ENCODE measurements at places on chromosomes 1 and 21.

- no peak for DNase-seq
Measured at GRCh38 chr21:42307106-42307505, 8.1 kb downstream of the TFF3 start.

GRCh38 chr1:111346089-111346885 is 55.6 kb downstream of the CHIA start:
- DNase-seq: peak; percentile 94

- no peak for DNase-seq
Measured at GRCh38 chr1:208445758-208446203, 201.6 kb upstream of the PLXNA2 start.

DNA sequence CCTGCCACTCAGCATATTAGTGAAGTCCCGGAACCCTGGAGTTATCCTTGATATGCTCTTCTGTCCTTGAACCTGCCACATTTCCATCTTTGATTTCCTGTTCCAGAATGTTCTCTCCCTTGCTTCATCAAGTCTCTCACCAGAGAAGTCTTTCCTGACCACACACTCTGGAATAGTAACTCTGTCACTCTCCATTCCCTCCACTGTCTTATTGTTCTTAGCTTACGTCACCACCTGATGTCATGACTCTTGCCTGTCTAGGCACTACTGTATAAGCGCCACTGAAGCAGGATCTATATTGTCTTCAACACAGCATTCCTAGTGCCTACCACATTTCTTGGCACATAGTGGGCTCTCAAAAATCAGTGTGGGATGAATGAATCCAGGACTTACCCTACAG is 65.4 kb upstream of the SMYD2 start:
- no peak for DNase-seq

DNA sequence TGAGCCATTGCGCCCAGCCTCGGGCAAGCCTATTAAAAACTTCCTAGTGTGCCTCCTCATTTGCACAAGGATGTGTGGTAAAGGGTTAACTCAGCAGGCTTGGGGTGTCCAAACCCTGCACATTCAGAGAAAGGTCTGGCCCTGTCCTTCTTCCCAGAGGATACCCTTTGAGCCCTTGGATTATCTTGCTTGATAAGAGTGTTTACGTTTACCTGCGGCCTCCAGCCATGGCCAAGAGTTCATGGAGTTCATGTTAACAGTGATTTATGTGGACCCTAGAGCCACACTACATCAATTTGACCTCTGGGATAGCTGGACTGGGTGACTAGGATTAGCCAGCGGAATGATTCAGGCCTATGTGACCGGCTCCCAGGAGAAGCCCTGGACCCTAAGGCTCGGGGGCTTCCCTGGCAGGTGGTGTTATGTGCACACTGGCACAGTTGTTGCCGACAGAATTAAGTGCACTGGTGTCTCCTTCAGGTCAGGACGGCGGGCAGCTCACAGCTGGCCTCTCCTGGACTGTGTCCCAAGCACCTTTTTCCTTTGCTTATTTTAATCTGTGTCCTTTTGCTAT is 7.7 kb upstream of the TCP10L start:
- DNase-seq: no peak

GRCh38 chr1:115184951-115185331 is 95.6 kb upstream of the TSPAN2 start:
- DNase-seq: no peak

GRCh38 chr1:220458936-220459335 is 69.0 kb upstream of the MARK1 start:
- no peak for DNase-seq

DNA sequence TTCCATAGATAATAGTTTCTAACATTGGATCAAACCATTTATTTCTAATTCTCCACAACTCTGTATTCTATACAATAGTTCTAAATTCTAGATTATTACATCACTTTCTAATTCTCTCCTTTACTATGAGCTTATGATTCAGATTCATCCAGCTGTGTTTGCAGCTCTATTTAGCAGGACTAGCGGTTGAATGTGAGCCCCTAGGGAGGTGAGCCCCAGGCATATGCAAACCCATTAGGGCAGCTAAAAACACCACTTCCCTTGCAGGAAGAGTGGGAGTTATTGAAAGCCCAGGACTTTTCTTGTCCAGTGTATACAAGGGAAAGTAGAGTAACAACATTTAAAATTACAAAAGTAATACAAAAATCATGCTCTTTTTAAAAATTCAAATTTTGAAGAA is 56.9 kb downstream of the KRTAP19-8 start:
- no peak for DNase-seq

- peak; percentile 65 for DNase-seq
Measured at GRCh38 chr21:43269440-43269839, 100.6 kb downstream of the CRYAA start.

DNA sequence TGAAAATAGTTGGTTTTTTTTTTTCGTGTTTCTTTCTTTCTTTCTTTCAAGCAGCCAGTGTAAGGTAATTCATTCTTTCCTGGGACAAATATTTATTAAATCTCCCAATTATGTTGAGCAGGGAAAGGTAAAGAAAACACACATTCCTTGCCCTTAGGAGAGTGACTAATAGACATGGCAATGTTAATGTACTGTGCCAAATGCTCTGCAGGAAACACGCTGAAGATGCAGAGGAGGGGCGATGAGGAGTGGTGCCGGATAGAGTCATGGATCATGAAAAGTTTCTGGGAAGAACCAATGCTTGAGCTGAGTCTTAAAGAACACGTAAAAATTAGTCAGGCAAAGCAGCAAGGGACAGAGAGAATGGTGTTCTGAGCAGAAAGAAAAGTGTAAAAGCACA is 199.2 kb downstream of the DNM3 start:
- DNase-seq: no peak
